Heart left ventricle (tissue), 16 donors: ENCODE measurements at places on chromosomes 7 and 10. TPM values are rescaled to one million over a fixed set of nuclear protein-coding genes. Genes with fewer than 3 reads are reported as not detected.

Gene HECW1
- polyA plus RNA-seq = not detected

Gene HHEX
- 2.6 TPM for polyA plus RNA-seq

Gene MRLN
- polyA plus RNA-seq = not detected

Gene HOXA10
- not detected for polyA plus RNA-seq

Gene AKR1C2
- 12.9 TPM for polyA plus RNA-seq

DNA sequence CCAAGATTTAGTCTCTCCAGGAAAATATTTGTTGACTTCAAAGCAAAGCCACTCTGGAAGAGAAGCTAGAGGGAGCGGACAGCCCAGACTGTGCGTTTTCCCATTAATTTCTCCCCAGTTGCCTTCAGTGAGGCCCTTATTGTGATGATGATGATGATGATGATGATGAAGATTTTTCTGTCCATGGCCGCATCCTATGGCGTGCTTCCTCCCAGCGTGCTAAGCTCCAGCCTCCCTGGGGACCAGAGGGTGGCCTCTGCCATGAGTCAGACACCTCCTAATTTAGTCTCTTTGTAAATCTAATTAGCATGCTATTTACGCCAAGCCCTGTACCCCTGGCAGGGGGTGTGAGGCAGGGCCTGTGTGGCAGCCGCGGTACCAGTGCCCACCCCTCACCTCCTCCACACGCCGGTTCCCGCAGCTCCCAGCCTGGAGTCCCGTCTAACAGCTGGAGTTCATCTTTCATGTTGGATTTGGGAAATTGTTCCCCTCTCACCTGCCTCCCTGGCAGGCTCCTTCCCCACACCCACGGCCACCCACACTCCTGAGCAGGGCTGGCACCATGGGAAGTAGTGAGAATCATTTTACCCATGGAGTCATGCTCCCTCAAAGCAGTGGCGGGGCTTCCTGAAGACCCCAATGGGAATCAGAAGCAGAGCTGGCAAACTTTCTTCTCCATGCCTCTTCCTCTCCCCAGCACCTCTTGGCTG is 92.2 kb downstream of the C10orf105 start:
- H3K27ac ChIP-seq = no peak overlapping the region
- H3K27me3 ChIP-seq = no peaks in the 10 kb centered on the region
- peaks cover 12% of the 10 kb centered on the region for H3K4me1 ChIP-seq
- DNase-seq = no peak
- H3K36me3 ChIP-seq = no peaks in the 10 kb centered on the region
- no peak overlapping the region for H3K4me3 ChIP-seq

DNA sequence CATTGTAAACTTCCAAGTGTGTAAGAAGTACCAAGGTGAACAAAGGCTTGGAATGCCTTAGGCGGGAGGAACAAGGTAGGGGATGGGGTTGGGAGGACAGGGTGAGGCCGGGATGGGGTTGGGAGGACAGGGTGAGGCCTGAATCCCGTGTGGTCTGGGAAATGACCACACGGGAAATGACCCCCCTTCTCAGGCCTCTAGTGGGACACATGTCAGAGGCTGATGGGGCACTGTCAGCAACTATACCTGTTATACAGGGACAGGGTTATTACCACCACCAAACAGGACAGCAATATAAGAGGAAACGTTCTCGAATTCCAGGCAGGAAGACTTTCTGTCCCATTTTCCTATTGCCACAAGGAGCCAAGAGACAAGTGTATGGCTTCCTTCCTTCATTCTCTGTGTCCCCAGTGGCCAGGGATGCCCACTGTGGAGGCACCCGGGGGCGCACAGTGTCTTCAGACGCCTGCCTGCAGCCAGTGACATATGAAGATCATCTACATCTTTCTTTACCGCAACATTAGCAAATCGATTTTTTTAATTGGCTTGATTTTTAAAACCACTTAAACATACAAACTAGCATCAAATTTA is 1.3 kb downstream of the MKI67 start:
- no peaks in the 10 kb centered on the region for H3K36me3 ChIP-seq
- H3K4me3 ChIP-seq = no peak overlapping the region
- H3K27me3 ChIP-seq = peaks cover 46% of the 10 kb centered on the region
- no peak for DNase-seq
- H3K4me1 ChIP-seq = peaks cover 18% of the 10 kb centered on the region
- H3K27ac ChIP-seq = no peak overlapping the region

DNA sequence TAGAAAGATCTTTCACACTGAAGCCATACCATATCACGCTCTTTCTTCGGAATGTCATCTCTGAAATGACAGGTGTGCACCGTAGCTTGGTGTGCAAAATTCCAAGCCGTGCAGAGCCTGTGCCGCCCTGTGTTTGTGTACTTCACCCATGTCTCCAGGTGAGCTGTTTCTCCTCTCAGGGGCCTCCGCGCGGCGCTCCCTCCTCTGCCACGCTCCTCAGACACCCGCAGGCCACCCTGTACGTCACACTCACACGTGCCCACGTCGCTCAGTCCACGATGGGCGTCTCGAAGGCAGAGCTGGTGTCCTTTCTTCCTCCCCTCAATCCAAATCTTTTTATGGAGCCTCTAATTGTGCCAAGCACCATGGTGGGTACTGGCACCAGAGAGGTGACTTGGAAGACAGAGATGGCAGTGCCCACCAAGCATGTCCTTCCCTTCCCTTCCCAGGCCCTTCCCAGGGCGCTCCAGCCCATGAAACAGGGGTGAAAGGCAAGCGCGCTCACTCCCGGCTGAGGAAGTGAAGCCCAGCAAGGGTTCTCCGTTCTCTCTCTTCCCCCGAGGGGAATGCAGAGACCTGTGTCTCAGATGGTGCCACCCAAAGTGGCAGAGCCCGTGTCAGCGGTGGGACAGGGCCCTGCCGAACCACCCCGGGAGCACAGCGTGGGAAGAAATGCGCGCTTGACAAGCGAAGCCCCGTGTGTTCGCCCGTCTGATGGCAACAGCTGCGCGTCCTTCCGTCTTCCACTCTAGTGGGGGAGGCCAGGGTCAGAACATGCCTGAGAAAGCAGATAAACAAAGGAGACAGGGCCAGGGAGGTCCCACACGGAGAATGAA is 292.5 kb upstream of the SHH start:
- DNase-seq = no peak
- no peaks in the 10 kb centered on the region for H3K36me3 ChIP-seq
- peaks cover 15% of the 10 kb centered on the region for H3K27me3 ChIP-seq
- no peak overlapping the region for H3K4me3 ChIP-seq
- no peaks in the 10 kb centered on the region for H3K4me1 ChIP-seq

- H3K36me3 ChIP-seq = no peaks in the 10 kb centered on the region
- H3K4me3 ChIP-seq = no peak overlapping the region
- no peak for DNase-seq
- H3K27me3 ChIP-seq = no peaks in the 10 kb centered on the region
Measured at GRCh38 chr10:74728225-74728624, 98.2 kb upstream of the KAT6B start.

DNA sequence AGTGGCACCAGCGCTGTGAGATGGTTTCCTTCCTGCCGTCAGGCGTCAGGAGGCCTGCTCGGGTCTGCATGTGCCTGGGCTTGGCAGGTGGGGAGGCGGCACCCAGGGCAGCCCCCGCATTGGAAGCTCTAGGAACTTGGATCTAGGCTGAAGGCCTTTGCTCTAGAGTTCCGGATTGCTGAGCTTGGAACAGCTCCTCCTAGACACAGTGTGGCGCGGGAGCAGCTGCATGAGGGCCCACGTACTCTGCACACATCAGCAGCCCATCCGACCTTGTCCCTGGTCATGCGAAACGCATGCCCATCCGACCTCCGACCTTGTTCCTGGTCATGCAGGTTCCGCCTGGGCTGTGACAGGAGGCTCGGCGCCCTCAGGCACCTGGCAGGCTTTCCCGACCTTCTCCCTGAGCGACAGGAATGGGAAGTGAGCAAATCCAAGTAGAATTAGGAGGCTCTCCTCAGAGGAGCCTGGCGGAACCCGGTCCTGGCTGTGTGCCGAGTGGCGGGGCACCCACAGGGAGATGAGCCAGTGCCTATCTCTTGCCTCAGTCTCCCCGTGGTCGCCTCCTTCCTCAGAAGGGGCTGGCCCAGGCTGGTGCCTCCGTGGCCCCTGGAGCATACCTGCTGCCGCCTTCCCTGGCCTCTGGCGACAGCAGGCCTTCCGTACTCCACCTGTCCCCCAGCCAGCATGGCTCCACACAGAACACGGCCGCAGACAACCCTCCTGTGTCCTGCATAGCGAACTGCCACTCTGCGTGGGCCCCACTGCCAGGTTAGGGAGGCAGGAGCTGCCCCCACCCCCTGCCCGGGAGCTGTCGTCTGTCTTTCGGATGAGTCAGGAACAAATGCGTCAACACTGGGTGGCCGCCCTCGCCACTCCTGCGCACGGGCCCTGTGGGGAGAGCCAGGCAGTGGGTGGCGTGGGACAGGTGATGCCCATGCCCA is 12.0 kb downstream of the GET4 start:
- no peaks in the 10 kb centered on the region for H3K27me3 ChIP-seq
- no peak overlapping the region for H3K4me3 ChIP-seq
- no peak overlapping the region for H3K27ac ChIP-seq
- H3K36me3 ChIP-seq = peaks cover 48% of the 10 kb centered on the region

DNA sequence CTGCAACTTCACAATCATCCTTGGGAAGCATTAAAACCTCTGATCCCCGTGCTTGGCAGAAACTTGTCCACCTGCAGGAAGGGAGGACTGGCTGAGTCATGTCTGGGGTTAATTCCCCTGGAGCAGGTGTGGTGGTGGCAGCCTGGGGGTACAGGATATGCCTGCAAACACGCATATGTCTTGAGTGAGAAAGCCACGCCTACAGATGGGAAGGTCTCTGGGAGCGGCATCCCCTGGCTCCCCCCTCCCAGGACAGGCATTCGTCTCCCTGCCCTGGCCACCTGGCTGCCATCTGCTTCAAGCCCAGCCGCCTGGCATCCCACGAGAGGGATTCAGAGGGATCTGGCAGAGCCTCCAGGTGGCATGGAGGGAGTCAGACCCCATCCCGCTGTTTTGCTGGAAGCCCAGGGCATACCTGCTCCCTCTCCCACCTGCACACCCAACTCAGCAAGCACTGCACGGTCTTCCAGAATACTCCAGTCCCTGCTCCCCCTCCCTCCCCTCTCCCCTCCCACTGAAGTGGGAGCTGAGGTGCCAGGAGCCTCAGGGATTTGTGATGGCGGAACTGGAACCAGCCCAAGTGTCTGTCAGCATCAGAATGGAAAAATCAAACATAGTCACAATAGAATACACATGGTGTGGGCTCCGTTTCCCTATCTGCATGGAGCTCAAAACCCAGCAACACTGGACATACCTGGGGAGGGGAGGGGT is 61.0 kb downstream of the CAMK2B start:
- H3K4me3 ChIP-seq = no peak overlapping the region
- DNase-seq = peak; percentile 72
- H3K27ac ChIP-seq = no peak overlapping the region
- no peaks in the 10 kb centered on the region for H3K36me3 ChIP-seq

DNA sequence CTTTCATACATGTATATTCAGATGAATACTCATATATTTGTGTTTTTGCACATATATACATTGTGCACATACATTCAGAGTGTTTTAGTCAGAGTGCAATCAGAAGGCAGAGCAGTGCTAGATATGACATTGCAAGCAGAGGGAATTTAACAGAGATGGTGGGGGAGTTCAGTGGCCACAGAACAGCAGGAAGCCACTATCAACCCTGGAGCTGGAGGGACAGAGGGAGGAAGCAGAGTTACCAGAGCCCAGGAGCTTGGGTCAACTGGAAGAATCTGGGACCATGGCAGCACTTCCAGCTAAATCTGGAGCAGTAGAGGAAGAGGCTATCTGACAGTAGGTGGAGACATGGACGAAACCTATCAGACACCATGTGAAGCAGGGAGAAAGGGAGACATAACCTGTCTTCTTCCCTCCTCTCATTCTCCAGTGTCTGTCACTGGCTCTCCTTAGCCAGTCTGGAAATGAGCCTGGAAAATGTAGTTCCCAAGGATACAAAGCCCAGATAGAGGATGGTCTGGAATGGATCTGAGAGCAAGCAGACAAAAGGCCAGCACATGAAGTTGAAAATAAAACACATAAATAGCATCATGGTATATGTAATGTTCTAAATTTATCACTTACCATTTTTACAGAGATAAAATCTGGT is 33.6 kb upstream of the HERPUD2 start:
- H3K4me3 ChIP-seq = no peak overlapping the region
- peak overlapping the region; percentile 84 for H3K27ac ChIP-seq
- DNase-seq = no peak
- H3K36me3 ChIP-seq = no peaks in the 10 kb centered on the region
- peaks cover 38% of the 10 kb centered on the region for H3K4me1 ChIP-seq
- H3K27me3 ChIP-seq = no peaks in the 10 kb centered on the region

- no peak overlapping the region for H3K4me3 ChIP-seq
- no peak for DNase-seq
- no peak overlapping the region for H3K27ac ChIP-seq
- no peaks in the 10 kb centered on the region for H3K27me3 ChIP-seq
- peaks cover 9% of the 10 kb centered on the region for H3K4me1 ChIP-seq
- no peaks in the 10 kb centered on the region for H3K36me3 ChIP-seq
Measured at GRCh38 chr7:23593706-23594105, 3.5 kb upstream of the CCDC126 start.
